ENCODE measurements at places on chromosomes 16 and 17.

GRCh38 chr16:60279061-60279665, 1545.0 kb upstream of the GOT2 start:
- no peak for DNase-seq

GRCh38 chr16:48335961-48336360, 49.3 kb downstream of the SIAH1 start:
- peak; percentile 73 for DNase-seq

DNA sequence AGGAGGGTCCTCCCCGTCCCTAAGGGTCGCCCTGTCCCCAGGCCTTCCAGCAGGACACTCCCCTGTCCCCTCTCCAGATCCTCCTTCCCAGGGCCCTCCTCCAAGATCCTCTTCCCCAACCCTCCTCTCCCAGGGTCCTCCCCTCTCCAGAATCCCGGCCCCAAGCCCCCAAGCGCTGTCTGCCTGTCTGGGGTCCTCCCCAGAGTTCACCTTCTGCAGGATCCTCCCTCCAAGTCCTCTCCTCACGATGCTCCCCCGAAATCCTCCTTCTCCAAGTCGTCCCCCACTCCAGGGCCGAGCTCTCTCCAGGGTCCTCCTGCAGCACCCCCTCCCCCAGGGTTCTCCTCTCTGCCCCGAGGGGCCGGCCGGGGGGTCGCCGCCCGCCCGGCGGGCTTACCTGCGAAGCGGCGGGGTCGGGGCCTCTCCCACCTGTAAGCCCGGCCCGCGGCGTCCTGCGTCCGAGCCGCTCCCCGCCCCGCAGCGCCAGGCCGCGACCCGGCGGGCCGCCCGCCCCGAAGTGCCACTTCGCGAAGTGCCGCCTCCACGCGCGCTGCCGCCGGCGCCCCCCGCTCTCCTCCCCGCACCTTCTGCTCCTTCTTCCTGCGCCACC, 678 bp upstream of the BAIAP2 start:
- DNase-seq: no peak

GRCh38 chr16:59878479-59878878, 1144.4 kb upstream of the GOT2 start:
- DNase-seq: peak; percentile 44

GRCh38 chr17:16267174-16267573, 50.2 kb downstream of the PIGL start:
- no peak for DNase-seq

GRCh38 chr17:18859256-18859655, 1.3 kb downstream of the PRPSAP2 start:
- DNase-seq: peak; percentile 52

- no peak for DNase-seq
Observed at GRCh38 chr16:50478773-50479149, 69.4 kb upstream of the NKD1 start.

DNA sequence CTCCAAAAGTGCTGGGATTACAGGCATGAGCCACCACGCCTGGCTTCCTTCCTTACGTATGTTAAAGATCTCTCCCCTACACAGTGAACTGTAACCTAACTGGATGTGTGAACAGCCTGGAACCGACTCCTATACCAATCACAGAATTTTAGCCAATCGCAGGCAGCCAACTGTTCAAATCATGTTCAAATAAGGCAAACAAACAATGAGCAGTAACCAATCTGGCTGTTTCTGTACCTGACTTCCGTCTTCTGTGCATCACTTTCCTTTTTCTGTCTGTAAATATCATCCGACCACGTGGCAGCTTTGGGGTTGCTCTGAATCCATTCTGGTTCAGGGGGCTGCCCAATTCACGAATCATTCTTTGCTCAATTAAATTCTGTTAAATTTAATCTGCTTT, 27.5 kb downstream of the TEKT5 start:
- DNase-seq: no peak

DNA sequence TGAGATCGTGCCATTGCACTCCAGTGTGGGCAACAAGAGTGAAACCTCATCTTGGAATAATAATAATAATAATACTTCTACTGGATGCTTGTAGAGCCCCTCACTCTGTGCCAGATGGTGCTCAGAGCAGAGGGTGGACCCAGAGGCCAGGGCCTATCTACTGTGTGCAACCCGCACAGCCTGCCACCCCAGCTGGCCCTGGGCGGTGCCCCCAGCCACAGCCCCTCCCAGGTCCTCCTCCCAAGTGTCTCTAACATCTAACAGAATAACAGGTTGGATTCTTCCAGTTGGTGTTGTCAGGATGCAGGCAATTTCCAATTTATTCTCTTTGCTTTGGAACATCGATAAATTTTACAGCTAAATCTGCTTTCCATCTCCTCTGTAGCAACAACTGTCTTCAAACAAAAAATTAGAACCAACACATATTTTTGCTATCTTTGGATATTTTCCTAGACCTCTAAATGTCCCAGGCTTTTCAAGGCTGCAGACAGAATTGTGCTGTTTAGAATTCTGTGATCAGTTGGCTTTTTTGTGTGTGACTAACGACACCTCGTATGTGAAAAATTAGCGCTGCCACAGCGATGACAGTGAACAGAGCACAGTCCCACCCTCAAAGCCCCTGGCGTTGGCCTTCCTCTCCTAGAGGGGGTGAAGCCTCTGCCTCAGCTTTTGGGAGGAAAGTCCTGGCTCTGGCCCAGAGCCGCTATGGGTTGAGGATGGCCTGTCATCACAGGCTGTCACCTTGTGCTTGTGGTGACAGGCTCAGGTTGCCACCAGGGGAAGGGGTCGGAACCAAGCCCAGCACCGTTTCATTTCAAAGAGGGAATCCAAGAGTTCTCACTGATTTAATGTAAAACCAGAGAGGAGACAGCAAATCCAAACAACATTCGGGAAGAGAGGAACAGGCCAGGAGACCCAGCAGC, 7.6 kb upstream of the EVPL start:
- DNase-seq: no peak

DNA sequence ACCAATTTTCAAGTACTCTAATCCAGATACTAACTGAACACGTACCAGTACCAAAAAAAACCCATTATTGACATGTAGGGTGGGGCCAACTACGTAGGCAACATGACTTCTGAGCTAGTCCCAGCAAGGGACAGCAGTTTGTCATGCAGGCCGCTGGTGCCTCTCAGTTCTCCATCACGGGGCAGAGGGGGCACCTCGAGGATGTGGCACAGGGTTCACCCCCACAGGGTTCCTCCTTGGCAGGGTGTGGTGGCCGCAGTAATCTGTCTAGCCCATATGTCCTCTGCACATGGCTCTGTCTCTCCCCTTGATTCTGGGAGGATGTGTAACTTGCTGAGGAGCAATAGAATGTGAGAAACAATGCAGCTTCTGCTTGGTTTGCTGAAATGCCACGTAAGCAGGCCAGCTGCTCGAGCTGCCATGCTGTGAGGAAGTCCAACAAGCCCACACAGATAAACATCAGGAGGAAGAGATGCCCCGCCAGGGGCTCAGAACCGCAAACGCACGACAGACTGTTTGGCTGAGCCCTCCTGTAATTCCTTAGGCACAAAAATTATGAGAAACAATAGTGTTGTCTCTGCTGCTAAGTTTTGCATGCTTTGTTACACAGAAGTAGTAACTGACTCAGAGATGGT, 62.4 kb downstream of the NT5M start:
- no peak for DNase-seq

DNA sequence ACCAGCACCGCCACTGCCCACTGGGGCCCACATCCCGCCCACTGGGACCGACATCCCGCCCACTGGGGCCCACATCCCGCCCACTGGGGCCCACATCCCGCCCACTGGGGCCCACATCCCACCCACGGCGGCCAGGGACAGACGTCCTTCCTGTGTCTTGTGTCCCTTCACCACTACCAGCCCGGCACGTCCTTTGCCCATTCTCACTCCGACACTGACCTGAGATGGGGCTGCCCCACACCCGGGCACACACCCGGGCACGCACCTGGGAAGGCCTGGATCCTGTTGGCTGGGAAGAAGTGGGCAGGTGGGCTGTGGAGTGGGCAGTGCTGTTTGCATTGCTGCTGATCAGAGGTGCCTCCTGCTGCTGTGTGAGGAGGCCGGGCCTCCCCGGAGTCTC, 28.4 kb upstream of the GNG13 start:
- DNase-seq: no peak

DNA sequence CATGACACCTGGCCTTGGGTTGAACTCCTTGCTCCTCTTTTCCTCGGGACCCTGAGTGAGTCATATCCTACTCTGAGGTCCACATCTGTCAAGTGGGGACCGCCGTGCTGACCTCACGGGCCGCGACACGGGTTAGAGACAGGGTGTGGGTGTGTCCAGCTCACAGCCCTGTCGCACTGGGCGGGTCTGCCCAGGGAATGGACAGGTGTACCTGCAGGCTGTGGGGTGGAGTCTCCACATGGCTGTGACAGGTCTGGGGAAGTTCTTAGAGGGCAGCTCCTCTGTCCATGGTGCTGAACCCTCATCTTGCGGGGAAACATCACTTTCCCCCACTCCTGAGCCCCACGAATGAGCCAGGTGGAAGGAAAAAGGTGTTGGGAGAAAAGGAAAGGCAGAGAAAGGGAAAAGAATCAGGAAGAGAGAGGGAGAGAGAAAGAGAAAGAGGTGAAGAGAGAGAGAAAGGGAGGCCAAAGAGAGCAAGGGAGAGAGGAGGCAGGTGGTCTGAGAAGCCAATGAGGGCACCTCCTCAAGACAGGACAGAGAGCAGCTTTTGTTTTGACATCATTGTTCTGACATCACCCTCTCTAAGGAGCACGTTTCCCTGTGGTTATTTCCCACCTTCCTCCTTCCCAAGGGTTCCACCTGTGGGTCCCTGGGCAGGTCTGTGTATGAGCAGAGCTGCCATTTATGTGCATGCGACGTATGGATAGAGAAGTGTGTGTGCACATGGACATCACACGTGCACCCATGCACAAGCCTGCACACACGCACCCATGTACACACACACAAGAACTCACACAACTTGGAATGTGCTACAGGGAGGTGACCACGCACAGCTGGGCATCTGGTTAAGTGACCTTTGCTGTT, 32.6 kb upstream of the CBFA2T3 start:
- DNase-seq: no peak

DNA sequence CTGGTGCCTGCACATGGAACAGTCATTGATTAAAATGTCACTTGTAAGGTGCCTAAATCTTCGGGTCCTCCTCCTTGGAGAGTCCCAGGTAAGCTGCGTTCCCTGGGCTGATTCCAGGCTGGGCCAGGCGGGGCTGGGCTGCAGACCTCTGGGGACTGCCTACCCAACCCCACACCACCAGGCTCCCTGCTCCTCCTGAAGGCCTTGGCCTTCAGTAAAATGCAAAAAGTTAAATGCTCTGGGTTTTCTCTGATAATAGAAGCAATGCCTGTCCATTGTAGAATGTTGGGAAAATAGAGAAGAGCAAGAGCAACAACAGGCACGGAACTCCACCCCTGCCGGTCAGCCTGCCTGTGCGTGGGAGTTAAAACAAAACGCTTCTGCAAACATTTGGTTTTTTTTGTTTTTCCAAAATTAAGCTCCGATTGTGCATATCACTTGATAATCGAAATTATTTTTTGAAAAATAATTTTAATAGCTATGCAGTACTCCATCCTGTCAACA, 363.9 kb downstream of the SEC14L1 start:
- no peak for DNase-seq

GRCh38 chr16:89918453-89919347, at the start of gene MC1R:
MC1R (plus strand) TSS chr16:89918862; CDS start chr16:89919259, 397 bp downstream.
- DNase-seq: no peak

DNA sequence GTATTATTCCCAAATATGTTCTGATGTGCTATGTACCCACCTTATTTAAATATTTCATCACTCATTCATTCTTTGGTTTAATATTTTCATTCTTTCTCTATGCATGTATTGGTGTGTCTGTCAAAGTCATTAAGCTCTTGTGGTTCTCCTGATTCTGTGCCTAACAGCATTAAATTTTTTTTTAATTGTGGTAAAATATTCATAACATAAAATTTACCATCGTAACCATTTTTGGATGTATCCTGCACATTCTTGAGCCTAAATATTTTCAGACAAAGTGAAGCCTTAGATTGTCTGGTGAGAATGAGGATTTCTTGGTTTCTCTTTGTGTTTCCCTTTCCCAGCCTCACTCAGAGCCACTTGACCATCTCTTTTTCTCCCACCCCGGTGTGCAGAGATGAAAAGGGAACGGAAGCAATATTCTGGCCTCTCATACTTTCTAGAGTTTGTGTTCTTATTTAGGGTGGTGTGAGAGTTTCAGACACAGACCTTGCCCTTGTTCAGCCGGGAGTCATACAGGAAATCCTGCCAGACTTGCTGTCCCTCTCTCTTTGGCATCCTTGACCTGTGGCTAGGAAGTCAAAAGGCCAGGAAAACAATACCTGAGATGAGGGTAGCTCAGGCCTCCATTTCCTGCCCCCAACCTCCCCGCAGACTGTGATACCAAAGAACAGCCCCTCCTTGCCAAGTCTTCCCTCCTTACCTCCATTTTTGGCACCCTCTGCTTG, 4.9 kb downstream of the CCL5 start:
- DNase-seq: no peak

DNA sequence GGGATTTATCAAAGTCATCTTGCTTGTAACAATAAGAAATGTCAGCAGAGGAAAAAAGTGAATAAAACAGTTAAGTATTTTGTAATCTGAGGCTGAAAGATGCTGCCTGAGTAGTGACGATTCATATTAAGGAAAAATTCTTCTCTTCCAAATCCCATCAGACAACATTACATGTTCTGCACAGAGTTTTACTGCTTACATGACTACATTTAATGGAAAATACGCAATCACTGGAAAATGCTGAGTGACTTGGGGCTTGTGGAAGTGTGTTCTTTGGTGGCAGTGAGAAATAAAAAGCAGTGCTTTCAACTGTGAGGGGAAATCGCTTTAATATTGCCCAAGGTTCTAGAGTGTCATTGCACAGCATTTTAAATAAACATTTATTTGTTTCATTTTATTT, 1025.2 kb upstream of the GOT2 start:
- no peak for DNase-seq

DNA sequence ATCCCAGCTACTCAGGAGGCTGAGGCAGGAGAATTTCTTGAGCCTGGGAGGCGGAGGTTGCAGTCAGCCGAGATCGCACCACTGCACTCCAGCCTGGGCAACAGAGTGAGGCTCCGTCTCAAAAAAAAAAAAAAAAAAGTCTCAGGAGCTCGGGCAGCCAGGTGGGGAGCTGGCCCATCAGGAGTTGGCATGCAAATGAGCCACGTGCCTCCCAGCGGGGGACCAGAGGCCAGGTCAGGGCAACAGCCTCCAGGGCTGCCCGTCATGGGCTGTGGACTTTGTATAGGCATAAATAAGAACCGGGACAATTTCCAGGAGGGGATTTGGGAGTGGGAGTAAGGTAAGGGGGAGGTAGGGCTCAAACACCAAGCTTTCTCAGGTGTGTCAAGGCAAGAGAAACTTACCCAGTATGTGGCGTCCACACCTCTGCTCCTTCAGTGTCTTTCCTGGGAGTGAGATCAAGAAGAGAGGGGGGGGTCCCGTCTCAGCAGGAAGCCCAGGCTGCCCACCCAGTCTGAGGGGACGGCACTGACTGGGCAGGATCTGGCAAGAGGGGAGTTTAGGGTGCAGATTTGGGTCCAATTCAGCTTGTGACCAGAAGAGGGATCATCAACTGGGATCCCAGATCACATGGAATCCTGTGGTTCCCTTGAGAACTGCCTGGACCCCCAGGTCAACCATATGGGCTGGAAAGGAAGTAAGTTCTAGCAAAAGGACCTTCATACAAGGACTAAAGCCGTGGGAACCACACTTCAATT, 22.3 kb upstream of the G6PC1 start:
- DNase-seq: no peak

- no peak for DNase-seq
Observed at GRCh38 chr16:52383119-52383518, 163.8 kb downstream of the TOX3 start.

Measured in AG10803 (cell line).